Stimulated activated CD4-positive, alpha-beta T cell treated with anti-CD3 and anti-CD28 coated beads, TNF-alpha, amount 100 ng/mL, for 4 hours (primary cell): ENCODE measurements at places on chromosomes 3 and 15.

DNA sequence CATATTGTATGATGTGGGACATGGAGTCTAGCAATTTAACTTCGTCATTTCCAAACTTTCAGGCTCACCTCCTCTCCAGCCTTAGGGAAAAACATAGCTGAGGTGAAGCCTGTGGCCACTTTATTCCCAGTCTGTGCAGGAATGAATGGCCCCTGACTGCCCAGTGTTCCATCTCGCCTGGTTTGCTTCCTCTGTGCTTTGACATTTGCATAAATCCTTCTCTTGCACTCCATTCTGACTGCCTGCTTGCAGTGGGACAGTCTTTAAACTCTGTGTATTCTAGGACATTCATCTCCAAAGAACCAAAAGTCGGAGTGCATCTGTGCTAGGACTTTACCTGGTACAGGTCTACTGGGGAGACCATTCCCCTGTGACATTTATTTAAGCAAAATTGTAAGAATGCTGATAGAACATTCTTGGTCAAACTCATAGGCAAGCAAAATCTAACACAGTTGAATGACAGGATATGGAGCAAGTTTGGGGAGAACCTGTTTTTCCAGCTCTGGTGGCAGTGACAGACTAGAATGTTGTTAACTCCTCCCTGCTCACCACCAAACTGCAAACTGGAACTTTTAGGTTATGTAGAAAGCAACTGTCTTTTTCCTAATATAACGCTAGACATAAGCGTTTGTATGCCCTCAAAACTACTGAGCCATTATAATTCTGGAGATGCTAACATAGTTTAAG lies 22.1 kb downstream of the TMED3 start:
- DNase-seq = no peak

DNA sequence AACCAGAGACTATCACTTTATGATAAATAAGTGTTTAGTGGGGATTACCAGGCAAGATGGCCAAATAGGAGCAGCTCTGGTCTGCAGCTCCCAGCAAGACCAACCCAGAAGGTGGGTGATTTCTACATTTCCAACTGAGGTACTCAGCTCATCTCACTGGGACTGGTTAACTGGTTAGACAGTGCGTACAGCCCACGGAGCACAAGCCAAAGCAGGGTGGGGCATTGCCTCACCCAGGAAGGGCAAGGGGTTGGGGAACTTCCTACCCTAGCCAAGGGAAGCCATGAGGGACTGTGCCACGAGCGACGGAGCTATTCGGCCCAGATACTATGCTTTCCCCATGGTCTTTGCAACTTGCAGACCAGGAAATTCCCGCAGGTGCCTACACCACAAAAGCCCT lies 171.0 kb downstream of the CTNNB1 start:
- no peak for DNase-seq

- DNase-seq = no peak
Observed at GRCh38 chr15:63371297-63371918, 10.2 kb downstream of the CA12 start.

DNA sequence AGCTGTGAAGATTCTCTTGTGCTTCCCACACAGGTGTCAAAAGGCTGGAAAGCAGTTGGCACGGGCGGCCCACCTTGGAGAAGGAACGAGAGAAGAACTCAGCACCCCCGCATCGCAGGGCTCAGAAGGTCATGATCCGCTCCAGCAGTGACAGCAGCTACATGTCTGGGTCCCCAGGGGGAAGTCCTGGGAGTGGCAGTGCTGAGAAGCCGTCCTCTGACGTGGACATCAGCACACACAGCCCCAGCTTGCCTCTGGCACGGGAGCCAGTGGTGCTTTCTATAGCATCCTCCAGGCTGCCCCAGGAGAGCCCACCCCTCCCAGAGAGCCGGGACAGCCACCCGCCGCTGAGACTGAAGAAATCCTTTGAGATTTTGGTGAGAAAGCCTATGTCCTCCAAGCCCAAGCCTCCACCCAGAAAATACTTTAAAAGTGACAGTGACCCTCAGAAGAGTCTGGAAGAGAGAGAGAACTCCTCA lies 31.4 kb downstream of the STARD5 start:
- DNase-seq = no peak

DNA sequence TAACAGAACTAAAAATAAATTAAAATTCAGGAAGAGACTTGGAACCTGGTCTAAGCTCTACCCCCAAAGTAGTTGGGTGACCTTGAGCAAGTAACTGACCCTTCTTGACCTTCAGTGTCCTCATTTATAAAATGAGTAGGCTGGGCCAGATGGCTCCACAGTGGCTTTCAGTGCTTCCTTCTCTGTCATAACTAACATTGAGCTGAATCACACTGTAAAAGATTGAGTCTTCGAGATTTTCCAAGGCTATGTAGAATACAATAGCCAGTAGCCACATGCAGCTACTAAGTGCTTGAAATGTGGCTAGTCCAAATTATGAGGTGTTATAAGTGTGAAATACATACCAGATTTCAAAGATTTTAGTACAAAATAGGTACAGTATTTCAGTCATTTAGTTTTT lies 313.3 kb downstream of the MECOM start:
- DNase-seq = no peak

- DNase-seq = no peak
Observed at GRCh38 chr3:194256040-194256945, 94.8 kb downstream of the CPN2 start.

GRCh38 chr3:98556164-98557130 lies 24.7 kb downstream of the GPR15 start:
- peak; percentile 40 for DNase-seq

- DNase-seq = no peak
Observed at GRCh38 chr3:153679714-153680113, 441.5 kb upstream of the ARHGEF26 start.

- no peak for DNase-seq
Observed at GRCh38 chr3:133448478-133449122, 48.7 kb downstream of the BFSP2 start.

DNA sequence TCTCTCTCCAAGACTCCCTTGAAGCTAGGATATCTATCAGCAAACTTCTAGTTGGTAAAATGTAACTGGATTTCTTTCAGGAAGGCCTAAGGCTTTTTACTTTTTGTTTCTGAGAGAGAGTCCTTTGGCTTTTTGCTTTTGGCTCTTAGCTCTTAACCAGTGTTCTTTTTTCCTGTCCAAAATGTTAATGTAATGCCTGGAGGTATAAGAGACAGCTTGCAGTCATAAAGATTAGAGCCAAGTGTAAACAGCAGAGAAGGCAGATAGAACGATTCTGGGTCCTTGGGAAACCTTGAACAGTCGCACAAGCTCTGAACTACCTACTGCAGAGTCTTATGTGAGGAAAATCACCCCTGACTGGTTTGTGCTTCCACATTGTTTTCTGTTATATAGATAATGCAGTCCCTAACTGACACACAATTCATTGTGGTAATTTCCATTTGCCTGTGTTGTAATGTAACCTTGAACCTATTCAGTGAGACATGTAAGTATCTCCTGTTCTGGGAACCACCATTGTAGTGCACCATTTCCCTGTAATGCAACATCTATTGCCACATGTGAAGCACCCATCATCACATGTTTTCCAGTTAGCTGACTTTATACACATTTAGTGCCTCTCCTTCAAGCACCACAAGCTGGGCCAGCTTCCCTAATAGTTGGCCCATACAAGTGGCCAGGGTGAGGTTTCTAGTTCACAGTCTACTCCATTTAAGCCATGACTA lies 1311.9 kb downstream of the ROBO1 start:
- no peak for DNase-seq

GRCh38 chr3:8838234-8838633 lies 68.8 kb upstream of the OXTR start:
- DNase-seq = no peak

DNA sequence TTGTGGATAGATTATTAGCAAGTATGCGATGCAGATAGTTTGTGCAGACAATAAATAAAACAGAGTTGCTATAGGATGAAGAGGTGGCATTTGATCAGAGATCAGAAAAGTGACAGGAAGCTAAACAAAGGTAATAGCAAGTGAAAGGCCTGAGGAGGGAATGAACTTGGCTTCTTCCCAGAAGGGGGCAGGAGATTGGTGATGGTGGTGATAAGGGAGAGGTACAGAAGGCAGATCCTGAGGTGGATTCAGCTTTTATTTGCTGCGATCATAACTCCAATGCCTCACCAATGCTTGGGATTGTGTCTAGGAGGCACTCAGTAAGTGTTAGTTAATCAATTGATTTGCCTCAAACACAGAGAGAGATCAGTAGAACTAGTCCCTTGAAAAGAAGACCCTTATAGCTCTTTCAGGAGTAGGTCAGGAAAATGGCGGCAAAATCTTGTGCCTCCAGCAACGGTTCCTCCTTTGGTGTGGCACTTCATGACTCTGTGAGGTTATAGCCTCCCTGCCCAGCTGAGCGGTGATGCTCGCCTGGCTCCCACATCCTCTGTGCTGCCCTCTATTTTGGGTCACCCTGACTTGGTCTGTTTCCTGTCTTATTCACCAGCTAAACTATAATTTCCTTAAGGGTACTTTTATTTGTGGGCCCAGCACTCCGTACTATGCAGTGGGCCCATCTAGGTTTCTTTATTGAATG lies 37.5 kb downstream of the TGFBR2 start:
- DNase-seq = no peak

DNA sequence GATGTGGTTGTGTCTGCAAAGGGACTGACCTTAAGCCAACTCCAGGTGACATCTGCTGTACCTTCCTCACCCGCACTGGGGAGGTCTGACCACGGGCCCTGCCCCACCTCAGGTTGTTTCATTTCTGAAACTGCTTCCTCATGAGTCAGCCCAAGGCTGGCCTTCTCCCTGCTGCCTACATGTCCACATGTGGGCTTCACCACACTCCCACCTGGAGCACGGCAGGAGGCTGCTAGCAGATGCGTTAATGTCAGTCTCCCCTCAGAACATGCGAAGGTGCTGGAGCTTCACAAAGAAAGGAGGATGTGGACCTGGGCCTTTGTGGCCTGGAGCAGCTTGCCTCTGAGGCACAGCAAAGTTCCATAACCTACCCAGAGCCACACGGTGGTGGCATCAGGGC lies 69.4 kb upstream of the PLXNA1 start:
- DNase-seq = no peak

GRCh38 chr3:13650210-13651056 lies 101.5 kb downstream of the FBLN2 start:
- DNase-seq = peak; percentile 46

- DNase-seq = no peak
Observed at GRCh38 chr3:45515999-45516725, 78.4 kb upstream of the LIMD1 start.

DNA sequence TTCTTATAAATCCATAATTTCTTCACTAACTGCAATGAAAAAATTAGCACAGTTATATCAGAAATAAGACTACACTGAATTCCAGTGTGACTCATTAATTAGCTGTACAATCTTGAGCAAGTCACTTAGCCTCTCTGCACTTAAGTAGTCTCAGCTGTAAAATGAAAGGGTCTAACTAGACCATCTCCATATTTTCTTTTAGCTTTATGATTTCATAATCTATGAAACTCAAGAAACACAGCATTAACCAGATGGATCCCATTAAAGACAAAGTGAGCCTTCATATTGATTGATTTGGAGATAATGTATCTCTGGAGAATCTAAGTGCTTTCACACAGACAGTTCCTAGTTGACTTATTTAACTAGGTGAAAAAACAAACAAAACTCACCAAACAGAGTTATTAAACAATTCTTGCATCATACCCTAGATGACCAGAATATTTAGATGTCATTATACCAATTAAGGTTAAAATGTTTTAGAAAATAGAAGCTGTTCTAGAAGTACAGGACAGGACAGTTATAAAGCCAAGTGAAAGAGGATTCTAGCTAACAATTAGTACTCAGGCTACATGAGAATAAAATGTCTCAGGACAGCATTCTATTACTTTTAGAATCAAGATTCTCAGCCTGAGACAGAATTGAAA lies 11.2 kb downstream of the CSNK1G1 start:
- DNase-seq = no peak

GRCh38 chr3:9387322-9387655 lies 10.1 kb upstream of the SETD5 start:
- no peak for DNase-seq

DNA sequence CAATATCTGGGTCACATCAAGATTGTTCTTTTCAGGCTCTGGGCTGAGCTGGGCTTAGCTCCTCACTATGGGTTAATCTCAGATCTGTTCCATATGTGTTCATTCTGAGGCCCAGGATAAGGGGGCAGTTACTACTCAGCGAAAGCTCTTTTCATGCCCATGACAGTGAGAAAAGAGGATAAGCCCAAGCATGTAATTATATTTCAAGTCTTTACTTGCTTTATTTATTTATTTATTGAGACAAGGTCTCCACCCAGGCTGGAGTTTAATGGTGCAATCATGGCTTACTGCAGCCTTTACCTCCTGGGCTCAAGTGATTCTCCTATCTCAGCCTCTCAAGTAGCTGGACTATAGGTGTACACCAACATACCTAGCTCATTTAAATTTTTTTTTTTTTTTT lies 44.7 kb upstream of the SELENOK start:
- DNase-seq = no peak

- no peak for DNase-seq
Observed at GRCh38 chr15:98146031-98146820, 185.7 kb downstream of the ARRDC4 start.

GRCh38 chr3:72613871-72614270 lies 234.4 kb downstream of the SHQ1 start:
- DNase-seq = no peak

- no peak for DNase-seq
Observed at GRCh38 chr15:75149867-75150709, 51.6 kb upstream of the C15orf39 start.

- DNase-seq = no peak
Observed at GRCh38 chr15:40339621-40339945, 1.2 kb downstream of the CCDC9B start.

DNA sequence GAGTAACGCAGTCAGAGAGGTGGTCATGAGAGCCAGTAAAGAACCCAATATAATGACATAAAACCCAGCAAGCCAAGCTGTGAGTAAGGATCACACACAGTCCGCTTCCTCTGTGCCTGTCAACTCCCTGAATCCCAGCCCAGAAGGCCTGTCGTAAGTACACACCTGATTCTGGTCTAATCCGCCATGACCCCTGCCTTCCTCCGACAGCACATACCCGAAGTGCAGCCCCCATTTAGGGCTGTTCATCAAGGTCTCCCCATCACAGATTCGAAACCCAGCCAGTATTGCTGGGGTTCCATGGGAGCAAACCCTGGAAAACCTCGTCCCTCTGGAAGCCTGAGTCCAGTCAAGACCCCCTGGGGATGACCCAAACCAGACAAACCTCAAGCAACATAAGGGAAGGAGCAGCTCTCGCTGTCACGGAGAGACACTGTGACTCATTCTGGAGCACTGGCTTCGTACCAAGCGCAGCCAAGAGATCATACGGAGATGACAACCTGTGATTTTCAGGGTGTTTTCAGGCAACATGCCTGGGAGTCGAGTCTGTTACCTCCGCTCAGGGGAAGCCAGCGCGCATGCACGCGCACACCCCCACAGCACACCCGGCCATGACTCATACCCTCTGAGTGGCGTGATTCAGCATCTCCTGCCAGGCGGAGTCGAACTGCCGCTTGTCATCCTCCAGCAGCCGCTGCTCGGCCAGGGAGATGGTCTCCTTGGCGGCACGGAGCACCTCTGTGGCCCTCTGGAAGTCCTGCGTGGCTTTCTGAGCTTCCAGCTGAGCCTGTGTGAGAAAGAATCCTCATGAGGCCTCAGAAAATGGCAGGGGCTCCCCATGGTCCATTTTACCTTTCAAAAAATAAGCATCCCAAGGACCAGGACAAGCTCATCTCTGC lies 63.0 kb downstream of the SH3BP5 start:
- peak; percentile 82 for DNase-seq

GRCh38 chr15:42929306-42929848 lies 8.8 kb upstream of the TTBK2 start:
- DNase-seq = no peak
